Activated CD4-positive, CD25-positive, alpha-beta regulatory T cell treated with anti-CD3 and anti-CD28 coated beads, Interleukin-2, amount 50 U/mL, for 72 hours (primary cell): ENCODE measurements at places on chromosomes 3 and 15.
A peak's percentile ranks its signal among the peaks of the same experiment; 100 is the strongest.

DNA sequence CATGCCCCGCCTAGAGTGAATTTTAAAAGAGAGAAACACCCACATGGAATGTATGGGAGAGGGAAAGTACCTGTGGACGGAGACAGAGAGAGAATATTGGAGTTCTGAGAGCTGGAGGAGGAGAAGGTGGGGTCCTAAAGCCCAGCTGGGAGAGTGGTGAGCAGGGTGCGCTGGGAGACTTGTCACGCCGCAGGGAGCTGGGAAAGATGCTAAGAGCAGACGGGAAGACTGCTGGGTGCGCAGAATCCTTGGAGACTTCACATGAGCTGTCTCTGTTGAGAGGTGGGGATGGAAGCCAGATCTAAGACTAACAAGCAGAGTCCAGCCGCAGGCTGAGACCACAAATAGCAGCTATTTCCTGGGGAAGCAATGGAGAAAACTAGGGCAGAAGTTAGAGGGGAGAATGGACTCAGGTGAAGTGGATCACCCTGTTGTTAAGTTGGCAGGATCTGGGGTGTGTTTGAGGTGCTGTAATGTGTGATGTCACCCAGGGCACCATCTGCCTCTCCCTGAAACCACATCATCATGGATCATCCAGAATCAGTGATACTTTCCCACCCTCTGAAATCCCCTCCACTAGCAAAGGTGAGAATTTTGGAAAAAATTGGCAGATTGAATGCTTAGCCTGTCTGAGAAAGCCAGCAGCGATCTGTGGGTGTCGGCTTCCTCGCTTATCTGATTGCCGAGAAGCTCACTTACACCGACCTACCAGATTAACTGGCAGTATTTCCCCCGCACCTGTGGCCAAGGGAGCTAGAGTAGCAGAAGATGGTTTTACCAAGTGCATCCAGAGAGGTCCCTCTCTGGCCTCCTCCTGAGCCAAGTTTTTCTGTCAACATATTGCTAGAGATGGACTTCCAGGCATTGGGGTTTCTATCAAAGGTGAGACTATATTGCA lies 174.8 kb upstream of the BHLHE40 start:
- no peak for DNase-seq

DNA sequence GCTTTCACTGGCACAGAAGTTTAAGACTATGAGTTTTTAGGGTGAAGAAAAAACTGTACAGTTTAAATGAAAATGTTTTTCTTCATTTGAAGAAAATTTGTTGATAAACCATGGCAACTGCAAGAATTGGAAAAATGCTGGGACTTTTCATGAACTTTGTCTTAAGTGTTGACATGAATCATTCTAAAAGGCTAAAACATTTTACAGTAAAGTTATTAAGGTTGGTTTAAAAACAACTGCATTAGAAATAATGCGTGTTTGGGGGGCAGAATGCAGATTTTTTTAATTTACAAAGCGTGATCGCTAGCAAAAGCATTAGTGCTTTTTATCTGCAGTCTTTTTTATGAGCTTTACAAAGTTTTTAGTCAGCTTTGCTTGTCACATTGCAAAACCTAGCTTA lies 601.9 kb upstream of the TGFBR2 start:
- no peak for DNase-seq

- no peak for DNase-seq
Measured at GRCh38 chr3:144265542-144266100, 294.0 kb downstream of the DIPK2A start.

DNA sequence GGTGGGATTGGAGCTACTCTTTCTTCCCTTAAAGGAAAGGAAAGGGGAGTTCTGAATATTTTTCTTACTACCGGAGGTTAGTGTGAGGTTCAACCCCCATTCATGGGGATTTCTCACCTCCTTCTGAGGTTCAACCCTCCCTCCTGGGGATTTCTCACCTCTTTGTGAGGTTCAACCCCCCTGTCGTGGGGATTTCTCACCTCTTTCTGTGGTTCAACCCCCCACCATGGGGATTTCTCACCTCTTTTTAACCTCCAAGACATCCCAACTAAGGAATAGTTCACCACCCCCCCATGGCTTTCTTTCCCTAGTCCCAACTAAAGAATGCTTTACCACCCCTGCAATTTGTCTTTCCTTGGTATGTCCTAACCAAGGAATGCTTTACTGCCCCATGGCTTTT lies 520.3 kb downstream of the EDEM1 start:
- no peak for DNase-seq

- no peak for DNase-seq
Measured at GRCh38 chr3:187293516-187294430, 2.2 kb upstream of the MASP1 start.

DNA sequence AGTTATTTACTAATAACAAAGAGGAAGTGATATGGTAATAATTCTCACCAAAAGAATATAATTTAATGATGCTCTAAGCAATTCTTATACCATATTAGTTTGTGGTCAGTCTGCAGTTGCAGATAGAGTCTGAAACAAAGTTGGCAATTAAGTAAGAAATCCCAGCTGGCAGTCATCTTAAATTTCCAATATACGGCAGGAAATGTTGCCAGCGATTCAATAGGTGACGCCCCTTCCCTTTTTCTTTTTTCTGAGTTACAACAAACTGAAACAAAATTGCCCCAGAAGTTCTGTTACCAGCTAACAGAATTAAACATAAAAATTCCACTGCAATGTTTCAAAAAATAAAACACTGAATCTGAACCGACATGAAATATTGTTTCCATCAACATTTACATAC lies 26.7 kb downstream of the LRRFIP2 start:
- DNase-seq, result no peak

- no peak for DNase-seq
Measured at GRCh38 chr15:73395671-73396070, 26.9 kb upstream of the HCN4 start.

GRCh38 chr3:126883241-126883640 lies 99.7 kb upstream of the PLXNA1 start:
- DNase-seq, result no peak

GRCh38 chr3:174023421-174023820 lies 625.9 kb downstream of the NLGN1 start:
- DNase-seq, result no peak

DNA sequence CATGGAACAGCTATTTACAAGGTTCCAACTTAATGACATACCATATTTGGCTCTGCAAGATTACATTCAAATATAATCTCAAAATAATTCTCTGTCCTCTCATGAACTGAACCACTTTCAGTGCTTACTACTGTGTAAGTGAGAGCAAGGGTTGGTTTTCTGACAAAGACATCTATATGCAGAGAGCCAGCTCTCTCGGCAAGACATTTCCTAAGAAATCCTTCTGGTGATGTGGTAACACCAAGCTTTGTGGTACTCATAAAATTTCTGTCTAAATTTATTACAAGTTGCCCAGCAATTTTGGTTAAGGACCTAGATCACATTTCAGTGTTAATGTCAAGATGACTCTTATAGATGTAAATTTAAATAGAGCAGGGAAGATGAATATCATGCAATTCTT lies 184.9 kb downstream of the GAP43 start:
- DNase-seq, result no peak

GRCh38 chr3:128313071-128313725 lies 153.5 kb downstream of the DNAJB8 start:
- no peak for DNase-seq

DNA sequence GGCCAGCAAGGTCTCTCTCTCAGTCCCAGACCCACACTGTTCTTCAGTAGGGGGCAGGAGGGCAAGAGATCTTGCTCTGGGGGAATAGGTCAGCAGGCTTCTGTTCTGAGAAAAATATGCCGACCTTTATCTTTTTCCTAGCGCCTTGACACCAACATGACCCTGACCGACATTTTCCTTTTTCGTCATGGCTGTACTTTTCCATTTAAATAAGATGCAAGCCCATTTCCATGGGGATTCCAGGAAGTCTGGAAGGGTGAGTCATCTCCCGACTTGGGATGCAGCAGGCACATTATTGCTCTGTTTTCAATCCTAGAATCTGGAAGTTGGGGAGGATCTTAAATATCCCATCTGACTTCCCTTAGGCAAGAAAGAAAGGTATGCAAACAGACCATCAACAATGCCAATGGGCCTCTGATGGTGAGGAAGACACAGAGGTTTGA lies 261.5 kb upstream of the LRTM1 start:
- DNase-seq, result no peak

DNA sequence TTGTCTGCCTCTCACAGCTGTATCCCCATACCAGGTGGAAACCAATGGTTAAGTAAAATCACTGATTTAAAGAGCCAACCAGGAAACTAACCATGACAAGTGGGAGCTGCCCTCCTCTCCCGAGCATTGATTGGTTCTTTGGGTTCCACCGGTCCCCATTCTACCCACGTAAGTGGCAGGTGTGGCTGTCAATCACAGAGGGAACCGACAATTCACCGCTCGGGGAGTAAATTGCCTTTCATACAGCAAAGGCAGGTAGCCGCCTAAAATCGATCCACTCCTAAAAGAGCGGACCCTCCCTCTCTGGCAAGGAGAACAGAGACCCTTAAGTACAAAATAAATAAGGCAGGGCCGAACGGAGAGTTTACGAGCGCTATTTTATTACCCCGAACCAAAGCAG lies 1.2 kb downstream of the ERC2 start:
- peak; percentile 31 for DNase-seq

DNA sequence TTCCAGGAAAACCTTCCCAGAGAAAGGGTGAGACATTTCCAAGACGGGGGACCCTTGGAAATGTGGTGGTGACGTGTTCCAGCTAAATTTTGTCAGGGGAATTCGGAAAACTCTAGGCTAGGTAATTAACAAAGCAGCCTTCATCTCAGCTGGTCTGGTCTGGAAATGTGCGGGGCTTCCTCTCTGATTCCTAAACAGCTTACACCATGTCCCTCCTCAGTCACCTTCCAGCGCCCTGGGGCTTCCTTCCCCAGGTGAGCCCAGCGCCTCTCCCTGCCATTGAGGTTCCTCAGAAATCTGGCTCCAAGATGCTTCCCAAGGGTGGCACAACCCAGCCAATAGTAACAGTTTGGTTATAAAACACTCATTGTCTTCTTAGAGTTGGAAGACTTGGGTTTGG lies 571 bp downstream of the ACAD9 start:
- DNase-seq, result no peak

- DNase-seq, result no peak
Measured at GRCh38 chr3:141294848-141295247, 63.2 kb downstream of the PXYLP1 start.

GRCh38 chr3:66553441-66554113 lies 52.8 kb upstream of the LRIG1 start:
- DNase-seq, result no peak

DNA sequence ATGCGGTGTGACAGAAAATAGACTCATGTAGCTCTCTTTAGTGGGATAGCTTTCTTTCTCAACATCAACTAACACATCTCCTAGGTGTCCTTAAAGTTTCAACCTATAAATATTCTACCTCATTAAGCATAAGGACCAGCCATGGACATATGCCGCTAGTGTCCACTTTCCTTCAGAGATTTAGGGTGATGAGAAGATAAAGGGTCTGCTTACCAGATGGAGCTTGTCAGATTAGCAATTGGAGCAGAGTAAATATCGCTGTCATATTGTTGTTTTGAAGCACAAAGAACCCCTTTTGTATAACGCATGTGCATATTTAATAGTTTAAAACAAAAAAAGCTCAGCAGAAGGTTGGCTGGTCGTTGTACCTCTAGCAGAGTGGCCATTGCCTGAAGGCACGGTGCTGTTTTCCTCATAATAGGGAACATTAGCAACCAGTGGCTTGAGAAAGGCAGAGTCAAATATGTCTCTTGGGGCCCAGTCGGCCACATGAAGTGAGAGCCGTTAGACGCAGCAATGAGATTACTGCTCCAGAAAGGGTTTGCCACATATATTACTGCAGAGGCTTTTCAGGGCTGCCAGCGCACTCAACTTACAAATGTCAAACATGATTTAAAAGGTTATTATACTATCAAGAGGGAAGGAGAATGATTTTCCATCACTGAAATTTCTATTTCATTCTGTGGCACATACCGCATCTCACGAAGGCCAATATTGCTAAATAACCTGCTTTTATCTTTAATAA lies 264.2 kb downstream of the ROBO2 start:
- no peak for DNase-seq

- DNase-seq, result no peak
Measured at GRCh38 chr15:77627067-77627466, 5.6 kb downstream of the LINGO1 start.

GRCh38 chr15:37028625-37029296 lies 71.6 kb downstream of the MEIS2 start:
- DNase-seq, result no peak

- DNase-seq, result no peak
Measured at GRCh38 chr15:66178531-66178910, 75.0 kb downstream of the MEGF11 start.

DNA sequence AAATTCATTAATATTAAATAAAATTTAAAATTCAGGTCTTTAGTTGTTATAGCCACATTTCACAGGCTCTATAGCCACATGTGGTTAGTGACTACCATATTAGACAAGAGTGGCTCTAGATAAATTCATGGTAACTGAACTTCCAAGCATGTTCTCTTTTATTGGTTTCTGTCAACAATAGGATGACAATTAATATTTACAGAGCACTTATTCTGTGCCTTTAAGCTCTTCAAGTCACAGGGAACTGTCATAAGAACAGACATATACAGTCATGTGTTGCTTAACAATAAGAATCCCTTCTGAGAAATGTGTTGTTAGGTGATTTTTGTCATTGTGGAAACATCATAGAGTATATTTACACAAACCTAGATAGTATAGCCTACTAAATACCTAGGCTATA lies 38.8 kb upstream of the SLC25A36 start:
- DNase-seq, result no peak

DNA sequence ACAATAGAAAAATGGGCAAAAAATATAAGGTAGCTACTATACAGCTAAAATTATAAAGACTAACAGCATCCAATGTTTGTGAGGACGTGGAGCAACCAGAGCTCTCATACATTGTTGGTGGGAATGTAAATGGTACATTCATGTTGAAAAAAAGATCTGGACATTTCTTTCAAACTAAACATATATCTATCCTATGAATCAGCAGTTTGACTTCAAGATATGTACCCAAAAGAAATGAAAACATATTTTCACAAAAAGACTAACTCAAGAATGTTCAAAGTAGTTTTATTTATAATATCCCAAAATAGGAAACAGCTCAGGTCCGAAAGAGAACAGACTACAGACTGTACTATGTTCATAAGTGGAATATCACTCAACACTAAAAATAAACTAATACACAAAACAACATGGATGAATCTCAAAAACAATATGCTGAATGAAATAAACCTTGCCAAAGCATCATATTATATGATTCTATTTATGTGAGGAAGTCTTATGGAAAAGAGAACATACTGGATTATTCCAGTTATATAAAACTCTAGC lies 8.8 kb upstream of the TTBK2 start:
- no peak for DNase-seq

DNA sequence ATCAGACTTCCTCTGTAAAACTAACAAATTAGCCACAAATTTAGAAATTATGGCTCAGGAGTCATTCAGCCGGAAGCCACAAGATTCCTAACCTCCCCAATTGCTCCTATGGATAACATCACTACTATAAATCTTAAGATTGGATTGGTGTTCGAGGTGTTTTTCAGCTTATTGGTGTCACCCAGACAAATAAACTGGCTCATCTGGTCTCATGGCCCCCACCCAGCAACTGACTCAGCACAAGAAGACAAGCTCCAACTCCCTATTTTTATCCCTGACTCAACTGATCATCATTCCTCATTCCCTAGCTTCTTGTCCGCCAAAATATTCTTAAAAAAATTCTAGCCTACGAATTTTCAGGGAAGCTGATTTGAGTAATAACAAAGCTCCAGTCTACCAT lies 135.1 kb upstream of the STRIT1 start:
- DNase-seq, result no peak
